ENCODE measurements at places on chromosomes 2 and 18. TPM values are rescaled to one million over a fixed set of nuclear protein-coding genes. Genes with fewer than 3 reads are reported as not detected.

Gene NLRC4
- total RNA-seq = 0.07 TPM

DNA sequence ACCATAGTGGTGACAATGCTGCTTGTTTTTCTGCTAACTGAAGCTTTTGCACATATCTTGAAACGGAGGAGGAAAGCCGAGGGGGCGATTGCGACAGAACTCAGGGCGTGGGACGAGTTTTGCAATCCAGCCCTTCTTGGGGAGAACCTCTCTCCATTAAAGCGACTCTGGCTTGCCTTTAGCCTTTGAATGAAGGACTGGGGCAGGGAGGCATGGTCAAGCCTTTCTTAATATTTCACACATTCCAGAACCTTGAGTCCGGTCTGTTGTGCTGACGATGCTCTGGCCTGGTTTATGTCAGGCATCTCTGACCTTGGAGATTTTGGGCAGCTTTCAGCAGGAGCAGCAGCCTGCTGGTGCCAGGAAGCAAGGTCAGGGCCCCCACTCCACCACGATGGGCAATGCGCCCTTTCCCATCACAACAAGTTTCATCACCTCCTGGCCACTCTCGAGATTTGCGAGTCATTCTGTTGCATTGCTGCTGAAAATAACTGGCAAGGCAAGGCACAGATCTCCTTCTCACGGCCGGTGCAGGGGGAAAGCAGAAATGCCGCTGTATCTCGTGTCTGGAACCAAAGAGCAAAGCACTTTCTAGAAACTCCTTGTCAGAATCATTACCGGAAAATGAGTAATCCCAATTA is 10.8 kb downstream of the EMILIN2 start:
- H3K4me3 ChIP-seq = no peak overlapping the region
- no peak for DNase-seq
- H3K4me1 ChIP-seq = peaks cover 14% of the 10 kb centered on the region
- peaks cover 5% of the 10 kb centered on the region for H3K27me3 ChIP-seq

GRCh38 chr2:44949329-44950151 is 8.0 kb downstream of the SIX3 start:
- H3K27me3 ChIP-seq = peaks cover 84% of the 10 kb centered on the region
- H3K4me3 ChIP-seq = no peak overlapping the region
- no peak overlapping the region for H3K27ac ChIP-seq
- H3K4me1 ChIP-seq = no peaks in the 10 kb centered on the region
- no peaks in the 10 kb centered on the region for H3K36me3 ChIP-seq
- no peak for DNase-seq

Gene ITPRIPL1
- 52.1 TPM for total RNA-seq

- peaks cover 62% of the 10 kb centered on the region for H3K36me3 ChIP-seq
- H3K27ac ChIP-seq = no peak overlapping the region
- no peak for DNase-seq
- no peaks in the 10 kb centered on the region for H3K4me1 ChIP-seq
- no peaks in the 10 kb centered on the region for H3K27me3 ChIP-seq
- H3K4me3 ChIP-seq = no peak overlapping the region
These were observed 12.2 kb downstream of the RNASEH1 start for GRCh38 chr2:3545788-3546478.

- H3K27ac ChIP-seq = no peak overlapping the region
- H3K36me3 ChIP-seq = no peaks in the 10 kb centered on the region
- H3K27me3 ChIP-seq = peaks cover 2% of the 10 kb centered on the region
- peaks cover 22% of the 10 kb centered on the region for H3K4me1 ChIP-seq
- no peak for DNase-seq
These were observed 131.0 kb downstream of the PRKCE start for GRCh38 chr2:45782436-45782835.

- H3K36me3 ChIP-seq = peaks cover 7% of the 10 kb centered on the region
- H3K4me1 ChIP-seq = peaks cover 54% of the 10 kb centered on the region
- peaks cover 9% of the 10 kb centered on the region for H3K27me3 ChIP-seq
- no peak overlapping the region for H3K4me3 ChIP-seq
These were observed 8.4 kb upstream of the NT5DC4 start for GRCh38 chr2:112712465-112712864.

Gene PSD4
- 249 TPM for total RNA-seq

DNA sequence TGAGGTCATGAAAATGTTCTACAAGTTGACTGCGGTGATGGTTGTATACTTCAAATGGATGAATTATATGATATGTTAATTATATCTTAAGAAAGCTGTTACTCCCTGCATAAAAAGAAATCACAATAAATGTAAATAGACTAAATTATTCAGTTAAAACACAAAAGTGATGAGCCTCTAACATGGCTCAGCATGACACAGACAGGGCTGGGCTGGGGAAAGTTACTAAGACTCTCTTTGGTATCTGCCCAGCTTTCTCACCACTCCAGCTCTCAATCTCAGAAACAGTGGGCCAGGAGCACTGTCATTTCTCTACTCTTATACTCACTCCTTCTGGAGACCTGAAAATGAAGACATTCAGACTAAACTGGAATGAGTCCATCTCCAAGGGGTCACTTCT is 3.5 kb downstream of the CYP27C1 start:
- no peak overlapping the region for H3K27ac ChIP-seq
- DNase-seq = no peak
- H3K4me1 ChIP-seq = peaks cover 15% of the 10 kb centered on the region
- H3K36me3 ChIP-seq = peaks cover 3% of the 10 kb centered on the region

Gene KYNU
- total RNA-seq = not detected

Gene PLA2R1
- not detected for total RNA-seq

Gene CD207
- not detected for total RNA-seq

GRCh38 chr2:128600581-128601297 is 282.1 kb upstream of the HS6ST1 start:
- DNase-seq = no peak
- H3K27me3 ChIP-seq = no peaks in the 10 kb centered on the region
- H3K36me3 ChIP-seq = no peaks in the 10 kb centered on the region
- no peaks in the 10 kb centered on the region for H3K4me1 ChIP-seq

Gene C1QL2
- not detected for total RNA-seq

DNA sequence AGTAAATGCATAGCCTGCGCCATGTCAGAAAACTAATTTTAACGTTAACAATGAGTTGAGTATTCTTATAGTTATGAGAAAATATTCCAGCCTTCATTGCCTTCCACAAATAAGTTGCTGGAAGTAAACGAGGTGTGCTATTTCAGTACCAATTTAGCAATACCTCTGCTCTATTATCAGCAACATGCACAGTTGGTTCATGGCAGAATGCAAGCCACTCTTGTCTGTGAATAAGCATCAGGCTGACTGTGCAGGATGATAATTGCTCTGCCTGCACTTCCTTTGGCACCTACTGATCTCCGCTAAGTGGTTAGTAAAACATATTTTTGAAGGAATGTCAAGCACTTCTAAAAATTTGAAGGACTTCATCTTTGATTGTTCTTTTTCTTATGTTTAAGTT is 261.9 kb upstream of the SIX3 start:
- H3K4me1 ChIP-seq = no peaks in the 10 kb centered on the region
- no peak overlapping the region for H3K4me3 ChIP-seq
- no peak overlapping the region for H3K27ac ChIP-seq
- no peaks in the 10 kb centered on the region for H3K27me3 ChIP-seq
- DNase-seq = no peak

DNA sequence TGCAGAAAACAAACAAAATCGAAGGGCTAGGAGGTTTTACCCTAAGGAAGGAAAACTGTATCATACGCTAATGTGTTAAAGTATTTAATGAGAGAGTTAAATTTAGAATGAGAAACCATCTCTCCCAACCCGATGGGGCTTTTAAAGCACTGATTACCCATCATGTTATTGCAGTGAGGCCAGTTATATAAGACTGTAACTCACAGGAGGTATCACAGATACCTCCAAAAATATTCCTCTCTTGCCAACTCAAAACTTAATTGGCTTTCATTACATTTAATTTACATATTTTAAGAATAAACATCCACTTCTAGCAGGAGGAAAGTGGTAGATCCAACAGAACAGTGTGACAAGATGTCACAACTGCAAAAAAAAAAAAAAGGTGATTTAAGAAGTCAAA is 56.3 kb downstream of the RPL31 start:
- no peak for DNase-seq
- no peak overlapping the region for H3K27ac ChIP-seq
- no peaks in the 10 kb centered on the region for H3K36me3 ChIP-seq
- no peaks in the 10 kb centered on the region for H3K27me3 ChIP-seq
- H3K4me1 ChIP-seq = no peaks in the 10 kb centered on the region

Gene IL18RAP
- total RNA-seq = 37.1 TPM

Gene PTPRM
- 10.4 TPM for total RNA-seq

GRCh38 chr2:67243919-67244318 is 153.2 kb upstream of the ETAA1 start:
- no peaks in the 10 kb centered on the region for H3K4me1 ChIP-seq
- no peaks in the 10 kb centered on the region for H3K36me3 ChIP-seq
- DNase-seq = no peak
- no peak overlapping the region for H3K27ac ChIP-seq

GRCh38 chr2:59461127-59461526 is 1092.3 kb downstream of the BCL11A start:
- DNase-seq = no peak
- H3K27me3 ChIP-seq = no peaks in the 10 kb centered on the region
- H3K4me3 ChIP-seq = no peak overlapping the region
- H3K4me1 ChIP-seq = no peaks in the 10 kb centered on the region
- no peaks in the 10 kb centered on the region for H3K36me3 ChIP-seq
- H3K27ac ChIP-seq = no peak overlapping the region

Gene GALR1
- not detected for total RNA-seq

Gene GLI2
- total RNA-seq = 0.32 TPM

GRCh38 chr18:77899972-77900754 is 650.5 kb downstream of the GALR1 start:
- no peaks in the 10 kb centered on the region for H3K4me1 ChIP-seq
- no peaks in the 10 kb centered on the region for H3K36me3 ChIP-seq
- H3K27ac ChIP-seq = no peak overlapping the region
- DNase-seq = peak; percentile 45
- no peak overlapping the region for H3K4me3 ChIP-seq
- H3K27me3 ChIP-seq = peaks cover 8% of the 10 kb centered on the region

Gene NTSR2
- not detected for total RNA-seq

DNA sequence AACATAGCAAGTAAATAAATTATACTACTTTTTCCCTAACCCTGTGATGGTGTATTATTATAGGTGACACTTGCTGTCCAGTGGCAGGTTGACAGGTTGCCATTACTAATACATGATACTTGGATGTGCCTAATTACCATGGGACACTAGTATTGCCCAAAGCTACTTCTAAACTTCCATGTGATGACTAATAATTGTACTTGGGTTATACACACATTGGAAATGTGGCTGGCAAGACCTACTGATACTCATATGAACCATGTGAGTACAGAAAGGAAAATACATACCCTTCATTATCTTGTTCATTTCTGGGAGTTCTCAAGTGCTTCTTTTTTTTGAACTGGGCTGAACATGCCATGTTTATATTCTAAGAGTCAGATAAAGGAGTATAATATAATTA is 156.4 kb downstream of the IKZF2 start:
- no peaks in the 10 kb centered on the region for H3K27me3 ChIP-seq
- no peak overlapping the region for H3K4me3 ChIP-seq
- no peaks in the 10 kb centered on the region for H3K36me3 ChIP-seq

GRCh38 chr2:132815516-132815915 is 145.5 kb upstream of the LYPD1 start:
- DNase-seq = no peak
- no peaks in the 10 kb centered on the region for H3K4me1 ChIP-seq
- H3K4me3 ChIP-seq = no peak overlapping the region
- H3K27me3 ChIP-seq = no peaks in the 10 kb centered on the region

DNA sequence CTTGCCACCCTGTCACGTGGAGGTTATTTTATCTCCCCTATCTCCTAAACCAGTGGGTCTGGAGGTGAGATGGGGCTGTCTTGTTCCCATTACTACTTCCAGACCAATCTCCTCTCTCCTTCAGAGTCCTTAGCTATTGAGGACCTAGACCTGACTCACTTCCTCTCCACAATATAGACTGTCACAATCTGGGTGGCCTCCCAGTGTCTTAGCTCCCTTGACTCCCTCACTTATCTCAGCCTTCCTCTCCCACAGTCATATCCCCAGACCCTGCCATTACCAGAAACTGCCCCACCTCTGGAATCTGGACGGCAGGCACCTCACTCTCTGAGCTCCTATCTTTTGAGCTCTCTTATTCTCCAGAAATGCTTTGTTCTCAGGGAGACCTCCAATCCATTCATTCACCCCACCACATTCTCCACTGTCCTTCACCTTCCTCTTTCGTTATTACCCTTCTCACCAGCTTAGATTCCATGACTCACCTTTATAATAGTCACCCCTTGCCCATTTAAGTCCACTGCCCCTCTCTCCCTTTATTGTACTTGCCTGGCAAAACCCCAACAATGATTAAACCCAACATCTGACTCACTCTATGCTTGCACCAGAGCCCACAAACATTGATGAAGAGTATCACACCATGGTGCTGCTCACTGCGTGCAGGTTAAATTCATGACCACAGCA is 23.3 kb upstream of the SIX3 start:
- H3K27ac ChIP-seq = no peak overlapping the region
- H3K27me3 ChIP-seq = peaks cover 19% of the 10 kb centered on the region
- no peak for DNase-seq
- no peaks in the 10 kb centered on the region for H3K36me3 ChIP-seq
- no peak overlapping the region for H3K4me3 ChIP-seq
- no peaks in the 10 kb centered on the region for H3K4me1 ChIP-seq

- no peak overlapping the region for H3K4me3 ChIP-seq
- no peak for DNase-seq
- H3K27ac ChIP-seq = no peak overlapping the region
- H3K36me3 ChIP-seq = no peaks in the 10 kb centered on the region
- no peaks in the 10 kb centered on the region for H3K4me1 ChIP-seq
These were observed 47.6 kb upstream of the MSH6 start for GRCh38 chr2:47735136-47735869.

DNA sequence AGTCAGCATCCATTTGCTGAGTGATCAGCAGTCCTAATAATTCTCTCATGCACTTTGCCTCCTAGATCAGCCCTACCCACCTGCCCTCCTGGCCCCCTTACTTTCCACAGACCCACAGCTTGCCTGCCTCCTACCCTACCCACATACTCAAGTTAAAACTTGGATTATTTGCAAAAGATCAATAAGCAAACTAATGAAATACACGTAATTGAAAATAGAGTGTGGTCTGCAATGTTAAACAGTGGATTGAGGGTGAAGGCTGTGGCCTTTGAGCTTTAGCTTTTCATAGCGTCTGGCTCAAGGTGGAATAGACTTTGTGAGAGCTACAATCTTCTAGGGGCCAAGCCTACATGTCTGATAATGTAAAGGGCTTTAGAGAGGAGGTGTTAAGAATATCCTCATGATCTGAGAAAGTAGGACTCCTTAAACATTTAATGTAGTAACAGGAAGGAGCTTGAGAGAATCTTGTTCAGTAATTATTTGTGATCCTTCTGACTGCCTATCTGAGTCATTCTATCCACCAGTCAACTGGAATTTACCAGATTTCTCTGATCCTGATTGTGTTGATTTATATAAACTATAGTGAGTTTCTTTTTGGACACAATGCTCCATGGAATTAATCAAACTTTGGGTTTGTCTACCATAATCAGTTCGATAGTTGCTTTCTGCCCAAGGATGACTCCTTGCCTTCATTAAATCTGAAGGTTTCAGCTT is 310.0 kb downstream of the HRH4 start:
- no peak overlapping the region for H3K4me3 ChIP-seq
- no peaks in the 10 kb centered on the region for H3K36me3 ChIP-seq
- H3K27ac ChIP-seq = no peak overlapping the region
- DNase-seq = no peak
- H3K4me1 ChIP-seq = no peaks in the 10 kb centered on the region

GRCh38 chr2:219661955-219662395 is 34.5 kb downstream of the SLC4A3 start:
- H3K4me3 ChIP-seq = no peak overlapping the region
- H3K27ac ChIP-seq = no peak overlapping the region
- H3K36me3 ChIP-seq = no peaks in the 10 kb centered on the region
- H3K4me1 ChIP-seq = no peaks in the 10 kb centered on the region
- no peak for DNase-seq

Gene DSEL
- 0.03 TPM for total RNA-seq
